ENCODE measurements at places on chromosomes 2 and 18. TPM values are rescaled to one million over a fixed set of nuclear protein-coding genes. Genes with fewer than 3 reads are reported as not detected.
A peak's percentile ranks its signal among the peaks of the same experiment; 100 is the strongest.

- DNase-seq = no peak
These were observed 23.0 kb upstream of the SMAD7 start for GRCh38 chr18:48973731-48974130.

DNA sequence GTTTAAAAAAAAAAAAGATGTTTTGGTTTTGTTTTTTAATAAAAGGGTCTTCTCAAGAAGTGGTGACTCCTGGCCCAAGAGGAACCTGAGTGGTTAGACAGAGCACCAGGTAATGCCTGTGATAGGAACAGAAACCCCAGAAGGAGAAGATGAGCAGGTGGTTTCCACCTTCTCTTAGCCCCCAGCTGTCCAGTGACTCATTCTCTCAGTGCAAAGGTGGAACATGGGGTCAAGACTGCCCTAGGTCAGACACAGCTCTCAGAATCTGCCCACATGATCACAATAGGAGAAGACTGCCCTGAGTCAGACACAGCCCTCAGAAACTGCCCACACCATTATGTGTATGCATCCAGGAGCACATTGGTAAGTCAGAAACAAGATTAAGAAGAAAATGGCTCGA, 61.8 kb downstream of the TBC1D8 start:
- no peak for DNase-seq

DNA sequence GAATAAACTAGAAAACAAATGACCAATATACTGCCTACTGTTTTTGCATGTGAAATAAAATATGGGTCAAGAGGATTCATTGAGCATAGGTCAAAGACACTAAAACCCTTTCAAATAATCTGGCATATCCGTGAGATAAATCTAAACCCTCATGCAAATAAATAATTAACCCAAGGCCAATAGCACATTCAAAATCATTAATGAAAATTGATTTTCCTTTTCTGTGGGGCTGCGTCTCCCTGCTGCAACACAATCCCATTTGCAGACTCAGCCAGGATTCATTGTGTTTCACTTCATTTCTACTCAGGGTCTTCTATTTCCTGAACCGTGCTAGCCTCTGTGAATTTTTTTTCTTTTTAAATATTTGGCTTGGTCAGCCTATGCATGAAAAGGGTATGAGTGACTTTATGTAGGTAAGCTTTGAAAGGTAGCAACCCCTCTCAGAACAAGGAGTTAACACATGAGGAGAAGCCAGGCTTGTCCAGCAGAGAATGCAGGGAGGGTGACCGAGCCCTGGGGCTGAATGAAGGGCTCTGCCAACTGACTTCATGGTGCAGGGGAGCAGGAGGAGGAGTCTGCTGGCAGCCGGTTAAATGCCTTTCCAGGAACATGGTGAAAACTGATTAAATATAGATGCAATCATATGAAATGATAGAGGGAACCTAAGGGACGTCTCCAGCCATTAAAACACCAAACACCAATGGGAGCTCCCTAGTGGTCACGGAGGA, 10.3 kb upstream of the CTAGE1 start:
- no peak for DNase-seq

- DNase-seq = no peak
These were observed 45.0 kb downstream of the QPCT start for GRCh38 chr2:37389395-37389794.

DNA sequence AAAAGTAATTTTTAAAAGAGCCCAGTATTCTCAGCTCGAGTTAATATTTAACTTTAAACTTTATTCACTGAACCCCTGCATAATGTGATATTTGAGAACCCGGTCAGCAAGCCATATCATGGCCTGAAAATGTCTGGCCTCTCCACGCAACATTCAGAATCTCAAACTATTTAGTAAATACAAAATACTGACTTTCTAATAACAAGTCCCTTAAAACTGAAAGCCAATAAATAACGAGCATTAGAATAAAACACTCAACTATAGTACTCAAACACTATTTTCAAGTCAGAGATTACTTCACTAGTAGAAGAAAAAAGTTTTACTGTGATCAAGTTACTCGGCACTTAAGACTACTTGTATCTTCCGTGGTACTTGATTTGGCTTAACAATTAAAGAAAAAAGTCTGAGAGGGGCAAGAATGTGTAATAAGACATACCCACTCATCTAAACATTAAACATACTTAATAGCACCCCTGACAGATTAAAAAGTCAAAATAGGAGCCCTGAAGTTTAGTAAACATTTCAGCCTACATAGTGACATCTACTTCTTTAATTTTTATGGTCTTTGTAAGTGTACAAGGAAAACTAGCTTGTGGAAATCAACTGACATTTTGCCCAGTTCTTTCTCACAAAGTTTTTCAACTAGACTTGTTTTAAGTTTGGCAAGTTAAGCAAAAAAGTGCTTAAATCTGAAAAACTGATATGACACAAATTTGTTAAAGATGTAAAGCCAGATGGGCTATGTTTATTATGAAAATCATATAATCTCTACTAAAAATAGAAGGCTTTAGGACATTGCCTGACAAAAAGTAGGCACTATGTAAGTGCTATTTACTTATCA, 38.2 kb downstream of the RTN4 start:
- no peak for DNase-seq

GRCh38 chr2:240958366-240959213, 39.8 kb upstream of the SNED1 start:
- DNase-seq = peak; percentile 27

- DNase-seq = no peak
These were observed 11.3 kb downstream of the UPP2 start for GRCh38 chr2:158112992-158113391.

GRCh38 chr2:238027591-238028415, 33.0 kb upstream of the SCLY start:
- no peak for DNase-seq

GRCh38 chr18:23250893-23251656, 115.8 kb downstream of the CABLES1 start:
- peak; percentile 47 for DNase-seq

SLC5A7 gene
- 0.07 TPM for total RNA-seq

DNA sequence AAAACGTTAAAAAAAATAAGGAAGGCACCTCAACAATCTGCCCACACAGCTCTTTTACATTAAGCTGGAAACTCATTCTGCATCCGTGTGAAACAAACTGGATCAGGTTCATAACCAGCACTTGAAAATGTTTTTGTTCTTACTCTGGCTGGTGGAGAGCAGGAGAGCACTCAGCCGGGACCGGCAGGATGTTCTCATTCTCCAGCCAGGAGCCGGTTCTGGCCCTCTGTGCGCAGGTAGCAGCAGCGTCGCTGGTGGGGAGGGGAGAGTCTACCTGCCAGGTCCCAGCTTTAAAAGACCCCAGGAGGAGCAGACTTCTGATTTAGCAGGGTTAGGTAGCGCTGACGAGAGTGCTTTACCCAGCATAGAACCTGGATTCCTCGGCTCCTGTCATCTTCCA, 834.9 kb upstream of the SALL3 start:
- no peak for DNase-seq

DNA sequence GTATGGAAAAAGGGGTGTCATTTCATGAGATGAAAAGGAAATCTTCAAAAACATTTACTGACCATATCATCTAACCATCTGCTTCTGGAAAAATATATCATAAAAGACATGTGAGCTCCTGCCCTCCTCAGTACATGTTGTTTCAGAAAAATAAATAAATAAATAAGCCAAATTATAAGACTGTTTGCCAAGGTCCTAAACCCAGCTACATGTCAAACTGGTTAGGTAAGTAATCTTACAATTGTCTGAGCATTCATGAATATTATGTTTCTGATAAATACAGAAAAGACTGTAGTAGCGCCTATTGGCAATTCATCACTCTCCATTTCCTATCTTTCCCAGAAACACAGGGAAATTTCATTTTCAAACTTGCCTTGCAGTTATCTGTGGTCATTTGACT, 138.9 kb upstream of the SETBP1 start:
- no peak for DNase-seq

- peak; percentile 41 for DNase-seq
These were observed 134.9 kb downstream of the MAP3K20 start for GRCh38 chr2:173210270-173211196.

VAMP5 gene
- total RNA-seq = 54.8 TPM

SLC39A6 gene
- total RNA-seq = 13.4 TPM

DNA sequence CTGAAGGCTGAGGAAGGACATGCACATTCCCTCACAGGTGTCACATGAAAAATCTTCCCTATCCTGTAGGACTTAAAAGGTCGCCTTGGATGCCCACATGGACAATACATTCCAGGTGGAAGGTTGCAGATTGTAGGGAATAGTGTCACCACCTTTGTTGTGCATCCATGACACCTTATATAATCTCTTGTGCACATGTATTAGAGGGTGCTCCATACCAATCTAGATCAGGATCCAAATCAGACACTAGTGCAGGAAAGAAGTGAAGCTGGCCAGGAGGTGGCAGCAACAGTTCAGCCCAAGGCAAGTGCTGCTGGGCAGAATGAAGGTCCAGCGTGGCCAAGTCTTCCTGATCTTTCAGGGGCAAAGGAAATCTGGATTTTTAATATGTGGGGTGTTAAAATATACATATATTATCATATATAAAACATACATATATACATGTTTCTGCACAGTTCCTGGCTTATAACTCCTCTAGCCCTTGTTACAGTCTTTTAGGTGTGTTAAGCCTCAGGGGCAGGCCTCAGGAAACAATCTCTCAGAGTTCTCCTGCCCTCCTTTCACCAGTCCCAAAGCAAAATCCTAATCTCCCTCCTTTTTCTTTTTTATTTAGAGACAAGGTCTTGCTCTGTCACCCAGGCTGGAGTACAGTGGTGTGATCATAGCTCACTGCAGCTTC, 16.6 kb downstream of the NIF3L1 start:
- DNase-seq = peak; percentile 77

OXER1 gene
- 0.74 TPM for total RNA-seq

GRCh38 chr2:17122887-17123501, 395.2 kb downstream of the RAD51AP2 start:
- DNase-seq = no peak

GRCh38 chr2:75528221-75528977, 32.3 kb downstream of the EVA1A start:
- no peak for DNase-seq

DNA sequence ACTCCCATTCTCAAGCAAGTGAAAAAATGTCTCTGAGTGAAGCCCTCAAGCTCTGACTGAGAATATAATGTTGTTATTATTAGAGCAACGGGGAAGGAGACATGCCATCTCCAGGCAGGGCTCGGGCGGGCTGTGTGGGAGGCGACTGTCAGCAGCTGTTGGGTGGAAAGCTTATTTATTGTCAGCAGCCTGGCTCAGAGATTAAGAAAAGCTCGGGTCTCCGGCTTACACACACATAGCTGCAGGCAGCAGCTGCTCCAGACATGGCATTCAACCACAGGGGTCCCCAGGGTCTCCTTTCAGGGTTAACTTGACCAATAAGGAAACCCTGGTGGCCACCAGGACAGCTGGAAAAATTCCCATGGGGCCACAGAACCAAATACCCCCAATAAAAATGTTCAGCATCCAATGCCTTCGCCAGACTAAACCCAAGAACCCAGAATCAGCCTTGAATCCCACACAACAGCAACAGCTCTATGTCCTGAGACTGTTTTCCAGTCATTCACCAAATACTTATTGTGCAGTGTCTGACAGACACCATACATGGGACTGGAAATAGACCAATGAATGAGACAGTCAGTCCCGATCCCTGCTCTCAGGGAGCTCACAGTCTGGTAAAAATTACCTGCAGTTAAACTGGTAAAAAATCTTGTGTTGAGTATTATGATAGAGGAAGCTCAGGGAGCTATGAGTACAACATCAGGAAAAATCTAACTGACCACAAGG, 70.5 kb upstream of the RTN4 start:
- peak; percentile 74 for DNase-seq

- no peak for DNase-seq
These were observed 1604.2 kb downstream of the LRP1B start for GRCh38 chr2:140526575-140526974.

- no peak for DNase-seq
These were observed 245.8 kb downstream of the SOX11 start for GRCh38 chr2:5937851-5938565.

IGFBP5 gene
- total RNA-seq = 156 TPM

DNA sequence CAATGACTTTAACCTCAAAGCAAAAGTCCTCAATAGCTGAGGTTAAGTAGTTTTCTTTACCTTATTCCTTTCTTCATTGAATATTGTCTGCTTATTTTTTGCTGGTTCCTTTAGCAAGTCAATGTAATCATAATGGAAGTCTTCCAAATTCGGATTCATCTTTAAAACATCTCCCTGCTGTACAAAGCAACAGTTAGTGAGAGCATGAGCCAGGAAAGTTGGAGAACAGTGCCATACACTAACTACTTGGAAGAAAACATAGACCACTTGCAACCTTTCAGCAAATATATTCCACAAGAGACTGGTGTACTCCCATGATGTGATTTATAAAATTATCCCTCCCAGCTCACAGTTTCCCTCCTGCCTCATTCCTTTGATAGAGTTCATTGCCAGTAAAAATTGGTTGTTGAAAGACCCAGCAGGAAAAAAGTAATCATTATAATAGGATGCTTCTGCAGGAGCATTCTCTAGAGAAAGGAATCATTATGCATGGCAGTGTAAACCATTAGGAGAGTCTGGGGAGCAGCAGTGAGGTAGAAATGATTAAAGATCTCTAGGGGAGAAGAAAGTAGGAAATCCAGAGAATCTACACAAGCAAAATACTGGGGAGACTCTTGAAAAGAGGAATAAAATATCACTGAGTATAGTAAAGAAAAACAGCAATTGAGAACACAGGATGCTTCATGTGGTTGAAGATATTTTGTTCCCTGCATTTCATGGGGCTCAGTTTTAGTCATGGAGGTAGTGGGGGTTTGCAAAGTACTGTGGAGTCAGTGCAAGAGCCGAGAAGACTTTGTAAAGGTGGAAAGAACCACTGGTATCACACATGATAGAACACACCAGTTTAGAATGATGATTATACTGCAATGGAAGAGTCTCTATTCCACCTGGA, 38.6 kb upstream of the TTN start:
- DNase-seq = no peak

GRCh38 chr18:2485983-2486382, 85.3 kb downstream of the METTL4 start:
- DNase-seq = no peak

DNA sequence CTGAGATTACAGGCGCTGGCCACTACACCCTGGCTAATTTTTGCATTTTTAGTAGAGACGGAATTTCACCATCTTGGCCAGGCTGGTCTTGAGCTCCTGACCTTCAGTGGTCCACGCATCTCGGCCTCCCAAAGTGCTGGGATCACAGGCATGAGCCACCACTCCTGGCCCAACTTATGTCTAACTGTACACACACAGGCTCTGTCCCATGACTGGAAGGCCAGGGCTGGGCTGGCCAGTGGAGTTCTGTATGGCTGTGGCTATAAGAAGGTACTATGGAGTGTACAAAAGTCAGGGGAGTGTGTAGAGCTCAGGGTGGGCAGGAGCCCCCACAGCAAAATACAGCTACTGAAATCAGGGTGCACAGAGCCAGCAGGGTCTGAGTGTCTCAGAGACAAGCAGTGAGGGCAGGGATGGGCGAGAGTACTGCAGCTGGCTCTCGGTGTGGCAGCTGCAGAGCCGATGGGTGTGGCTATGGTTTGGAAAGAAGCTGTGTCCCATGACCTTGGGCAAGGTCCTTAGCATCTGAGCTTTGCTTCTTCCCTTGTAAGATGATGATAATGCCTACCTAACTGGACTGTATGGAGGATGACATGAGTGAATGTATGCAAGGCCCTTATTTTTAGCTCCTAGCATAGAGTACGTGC, 10.4 kb upstream of the MSGN1 start:
- no peak for DNase-seq

HOXD1 gene
- total RNA-seq = not detected

IL37 gene
- not detected for total RNA-seq

GRCh38 chr2:58914733-58915505, 673.8 kb upstream of the FANCL start:
- DNase-seq = no peak

DPP10 gene
- 0.27 TPM for total RNA-seq

RBM44 gene
- 0.32 TPM for total RNA-seq

AGAP1 gene
- total RNA-seq = 22.3 TPM

L3MBTL4 gene
- 0.89 TPM for total RNA-seq

ROCK1 gene
- total RNA-seq = 34.7 TPM
